Islet precursor cell (in vitro differentiated cells): ENCODE measurements at places on chromosomes 2 and 18.
A peak's percentile ranks its signal among the peaks of the same experiment; 100 is the strongest.

DNA sequence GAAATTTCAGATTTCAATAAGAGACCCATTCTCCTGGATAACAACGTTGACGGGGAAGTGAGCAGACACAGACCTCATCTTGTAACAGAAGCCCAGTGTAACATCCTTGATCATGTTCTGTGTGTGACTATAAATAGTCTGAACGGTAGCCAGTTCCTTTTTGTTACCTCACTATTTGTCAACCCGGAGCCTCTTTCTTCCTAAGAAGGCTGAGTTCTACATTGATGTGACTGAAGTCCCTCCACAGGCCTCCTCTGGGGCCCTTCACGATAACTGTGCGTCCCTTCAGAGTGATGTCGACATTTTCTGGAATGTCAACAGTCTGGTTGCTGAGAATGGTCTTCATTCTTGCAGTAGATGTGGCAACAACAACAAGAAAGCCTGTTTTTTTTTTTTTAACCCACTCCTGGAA, 6.3 kb upstream of the PLEKHM3 start:
- peak; percentile 87 for DNase-seq

DNA sequence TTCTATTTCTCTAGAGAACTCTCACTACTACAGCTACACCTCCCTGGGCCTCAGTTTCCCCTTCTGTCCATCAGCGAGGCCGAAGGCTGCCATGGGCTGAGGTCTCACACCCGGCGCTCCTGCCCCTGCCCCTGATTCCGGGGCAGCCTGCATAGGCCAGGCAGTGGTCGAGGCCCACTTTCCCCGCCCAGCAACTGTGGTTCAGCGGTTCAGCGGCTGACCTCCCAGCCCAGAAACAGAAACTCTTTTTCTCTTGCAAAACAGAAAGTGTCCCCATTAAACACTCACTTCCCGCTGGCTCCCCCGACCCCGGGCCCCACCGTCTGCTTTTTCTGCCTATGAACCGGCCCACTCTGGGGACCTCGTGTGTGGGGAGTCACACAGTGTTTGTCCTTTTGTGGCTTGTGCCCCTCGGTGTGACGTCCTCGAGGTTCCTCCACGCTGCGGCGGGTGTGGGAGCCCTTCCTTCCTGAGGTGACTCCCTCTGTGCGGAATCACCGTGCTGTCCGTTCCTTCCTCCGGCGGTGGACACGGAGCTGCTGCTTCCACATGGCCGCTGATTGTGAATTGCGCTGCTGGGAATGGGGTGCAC, 16.0 kb downstream of the PDCD1 start:
- peak; percentile 51 for DNase-seq

DNA sequence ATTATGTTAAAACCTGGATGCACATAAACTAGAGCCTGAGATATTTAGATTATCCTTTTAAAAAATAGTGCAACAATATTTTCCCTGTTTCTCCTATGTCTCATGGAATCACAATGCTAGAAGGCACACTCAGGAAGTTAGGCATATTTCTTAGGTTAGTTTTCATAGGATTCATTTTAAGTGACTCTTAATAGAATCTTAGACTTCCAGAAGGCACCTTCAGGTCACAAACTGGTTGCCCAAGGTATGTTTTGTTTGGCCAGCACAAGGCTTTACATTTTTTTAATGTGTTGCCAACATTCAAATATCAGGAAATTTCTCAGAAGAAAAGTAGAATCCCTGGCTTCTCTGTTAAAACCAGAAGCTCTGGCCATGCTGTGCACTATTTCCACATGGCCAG, 129.3 kb downstream of the LNPK start:
- no peak for DNase-seq

DNA sequence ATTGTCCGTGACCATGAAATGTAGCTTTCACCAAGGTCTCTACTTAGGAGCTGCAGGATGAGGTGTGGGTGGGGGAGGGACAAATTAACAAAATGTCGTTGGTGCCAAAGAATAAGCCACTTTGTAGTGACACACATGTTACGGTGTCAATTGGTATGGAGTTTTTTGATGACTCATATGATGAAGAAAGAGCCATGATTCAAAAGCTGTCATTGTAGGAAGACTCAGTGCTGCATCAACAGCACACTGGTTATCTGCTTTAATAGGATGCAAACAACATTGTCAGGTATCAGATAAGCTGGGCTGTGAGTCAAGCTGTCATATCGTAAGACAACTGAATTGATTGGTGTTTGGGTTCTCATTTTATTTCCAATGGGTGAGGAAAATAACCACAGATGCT, 36.6 kb upstream of the BOD1L2 start:
- no peak for DNase-seq

- no peak for DNase-seq
Measured at GRCh38 chr18:10838553-10838952, 310.8 kb downstream of the PIEZO2 start.

DNA sequence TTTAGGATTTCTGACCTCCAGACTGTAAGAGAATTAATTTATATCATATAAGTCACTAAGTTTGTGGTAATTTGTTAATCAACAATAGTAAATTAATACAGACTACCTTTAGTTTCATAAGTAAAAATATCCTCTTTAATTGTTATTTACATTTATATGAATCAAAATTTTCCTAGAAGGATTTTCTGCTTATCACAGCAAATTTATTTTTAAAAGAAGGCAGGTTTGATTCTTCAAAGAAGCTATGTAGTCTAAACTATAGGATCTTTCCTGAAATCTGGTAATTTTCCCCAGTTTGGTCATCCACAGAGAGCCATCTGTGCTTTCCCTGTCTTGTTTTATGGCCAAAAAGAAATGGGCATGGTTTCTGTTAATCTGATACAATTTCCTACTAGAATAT, 13.1 kb upstream of the VRK2 start:
- DNase-seq: no peak

- peak; percentile 22 for DNase-seq
Measured at GRCh38 chr2:95359031-95359430, 43.5 kb upstream of the FAHD2A start.

DNA sequence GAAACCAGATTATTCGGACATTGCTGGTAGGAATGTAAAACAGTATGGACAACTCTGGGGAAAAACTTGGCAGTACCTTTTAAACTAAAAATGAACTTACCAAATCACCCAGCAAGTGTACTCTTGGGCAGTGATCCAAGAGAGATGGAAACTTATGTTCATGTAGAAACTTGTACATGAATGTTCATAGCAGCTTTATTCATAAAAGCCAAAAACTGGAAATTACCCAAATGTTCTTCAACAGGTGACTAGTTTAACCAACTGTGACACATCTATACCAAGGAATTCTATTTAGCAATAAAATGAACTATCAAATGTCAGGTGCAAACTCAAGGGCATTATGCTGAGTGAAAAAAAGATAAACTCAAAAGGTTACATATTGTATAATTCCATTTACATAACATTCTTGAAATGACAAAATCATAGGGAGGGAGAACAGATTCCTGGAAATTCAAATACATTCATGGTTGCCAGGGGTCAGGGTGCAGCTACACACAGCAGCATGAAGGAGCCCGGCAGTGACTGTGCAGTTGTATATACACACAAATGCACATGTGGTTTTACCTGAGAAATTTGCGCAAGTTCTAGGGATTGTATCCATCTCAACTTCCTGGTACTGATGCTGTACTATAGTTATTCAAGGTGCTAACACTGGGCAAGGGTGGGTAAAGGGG, 3.5 kb upstream of the RNU4ATAC start:
- DNase-seq: peak; percentile 17

- DNase-seq: no peak
Measured at GRCh38 chr18:47334966-47335365, 83.5 kb upstream of the SKOR2 start.

DNA sequence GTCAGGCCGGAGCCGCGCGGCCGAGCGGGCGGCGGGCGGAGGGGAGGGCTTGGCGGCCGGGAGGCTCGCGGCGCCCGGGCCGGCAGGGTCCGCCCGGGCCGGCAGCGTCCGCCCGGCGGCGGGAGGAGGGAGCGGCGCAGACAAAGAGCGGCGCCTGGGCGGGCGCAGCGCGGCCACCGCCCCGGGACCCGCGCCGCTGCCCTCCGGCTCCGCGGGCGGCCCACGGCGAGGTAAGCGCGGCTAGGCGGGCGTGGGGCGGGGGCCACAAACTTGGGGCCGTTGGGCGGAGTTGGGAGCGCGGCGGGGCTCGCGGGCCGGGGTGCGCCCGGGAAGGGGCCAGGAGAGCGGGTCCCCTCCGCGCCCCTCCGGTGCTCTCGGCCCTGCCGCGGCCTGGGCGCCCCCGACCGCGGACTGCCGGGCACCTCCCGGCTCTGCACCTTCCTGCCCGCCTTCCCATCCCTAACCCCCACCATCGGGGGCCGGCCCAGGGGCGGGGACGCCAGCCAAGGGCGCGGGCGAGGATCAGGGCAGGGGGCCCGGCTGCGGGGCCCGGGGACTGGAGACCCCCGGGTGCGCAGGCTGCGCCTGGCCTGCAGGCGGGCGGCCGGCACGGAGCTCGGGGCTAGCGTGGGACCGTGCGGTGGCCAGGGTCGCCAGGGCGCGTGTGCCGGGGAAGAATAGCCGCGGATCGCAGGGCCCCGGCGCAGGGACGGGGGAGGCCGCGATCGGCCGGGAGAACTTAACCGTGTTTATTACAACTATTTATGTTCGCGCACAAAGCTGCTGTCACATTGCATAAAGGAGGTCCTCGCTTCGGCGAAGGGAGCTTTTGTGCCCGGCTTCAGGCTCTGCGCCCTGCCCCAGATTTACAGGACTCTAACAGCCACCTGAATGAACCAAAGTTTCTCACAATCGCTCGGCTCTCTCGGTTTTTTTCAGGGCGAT, at the start of gene NCK2:
TSS of gene NCK2 (plus strand) at position 4 of the 945 bp plus-strand sequence. CDS start 110,152 bp downstream, outside the sequence.
- peak; percentile 68 for DNase-seq

DNA sequence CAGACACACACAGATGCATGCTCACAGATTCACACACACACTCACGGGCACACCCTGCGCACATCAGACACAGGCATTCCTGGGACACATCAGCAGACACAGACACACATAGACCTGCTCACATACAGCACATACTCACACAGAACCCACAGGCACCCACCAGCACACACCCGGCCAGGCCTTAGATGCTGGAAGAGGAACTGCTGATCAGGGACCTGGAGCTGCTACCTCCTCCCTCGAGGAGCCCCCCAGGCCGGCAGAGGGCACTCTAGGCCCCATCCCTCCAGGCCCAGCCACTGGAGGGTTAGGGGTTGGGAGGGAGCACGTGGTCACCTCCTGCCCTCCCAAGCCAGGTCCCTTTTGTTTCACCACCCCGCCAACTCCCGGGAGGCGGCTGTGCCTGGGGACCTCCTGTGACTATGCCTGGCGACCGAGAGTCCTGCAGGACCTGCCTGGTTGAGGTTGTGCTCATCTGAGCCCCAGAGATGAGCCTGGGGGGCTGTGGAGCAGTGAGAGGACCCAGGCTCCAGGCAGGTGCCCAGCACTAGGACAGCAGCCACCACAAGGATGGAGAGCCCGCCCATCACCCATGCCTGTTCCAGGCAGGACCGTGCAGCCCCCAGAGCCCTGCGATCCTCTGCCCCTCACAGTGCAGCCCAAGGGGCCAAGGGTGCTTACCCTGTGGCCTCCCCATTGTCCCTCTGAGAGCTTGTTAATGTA, 21.0 kb upstream of the PTMA start:
- peak; percentile 94 for DNase-seq

- DNase-seq: no peak
Measured at GRCh38 chr18:57621246-57621604, 411 bp downstream of the NARS1 start.

DNA sequence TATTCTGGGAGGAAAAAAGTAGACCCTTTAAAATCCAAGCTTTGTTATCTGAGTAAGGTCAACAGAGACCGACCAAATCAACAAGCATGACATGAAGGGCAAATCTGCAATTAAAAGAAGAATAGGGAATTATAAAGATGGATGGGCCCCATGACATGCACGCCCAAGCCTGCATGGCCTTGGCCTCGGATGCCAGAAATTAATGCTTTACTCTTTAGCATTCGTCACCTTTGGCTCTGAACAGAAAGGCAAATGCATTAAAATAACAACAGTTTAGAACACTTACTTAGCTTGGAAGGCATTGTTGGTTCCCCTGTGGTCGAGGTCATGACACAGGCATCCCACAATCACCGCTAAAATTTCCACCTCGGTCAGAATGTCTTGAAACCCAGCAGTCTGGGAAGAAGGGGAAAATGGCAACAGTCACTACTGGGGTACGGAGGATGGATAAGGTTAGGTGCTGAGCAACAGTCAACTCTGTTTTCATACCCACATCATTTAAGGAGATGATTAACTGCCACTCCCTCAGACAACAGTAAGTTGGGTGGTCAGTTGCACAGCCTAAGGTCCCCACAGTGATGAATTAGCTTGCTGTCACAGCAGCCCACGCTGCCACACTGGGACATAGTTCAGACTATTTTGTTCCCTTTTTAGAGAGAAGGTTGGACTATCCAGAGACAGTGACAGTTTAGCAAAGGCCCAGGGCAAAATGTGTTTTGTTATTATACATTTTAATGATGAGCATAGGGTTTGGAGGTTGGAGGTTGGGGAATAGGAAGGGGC, 319.1 kb downstream of the AGPS start:
- DNase-seq: no peak

DNA sequence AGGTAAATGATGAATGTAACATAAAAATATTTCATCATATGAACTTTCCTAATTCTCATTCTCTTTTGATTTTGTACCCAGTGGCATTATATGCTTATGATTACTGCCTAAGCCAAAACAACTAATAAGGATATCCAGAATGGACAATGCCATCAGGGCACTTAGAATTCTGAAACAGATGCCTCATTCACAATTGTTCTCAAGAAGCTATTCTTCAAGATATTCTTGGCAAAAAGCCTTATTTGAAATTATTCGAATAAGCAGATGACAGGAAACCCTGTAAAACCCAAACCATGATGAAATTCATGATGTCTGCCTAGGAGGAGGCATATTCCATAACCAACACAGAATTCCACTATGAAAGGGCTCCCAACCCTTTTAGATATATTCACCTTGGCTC, 353.2 kb upstream of the TRIB2 start:
- DNase-seq: no peak

DNA sequence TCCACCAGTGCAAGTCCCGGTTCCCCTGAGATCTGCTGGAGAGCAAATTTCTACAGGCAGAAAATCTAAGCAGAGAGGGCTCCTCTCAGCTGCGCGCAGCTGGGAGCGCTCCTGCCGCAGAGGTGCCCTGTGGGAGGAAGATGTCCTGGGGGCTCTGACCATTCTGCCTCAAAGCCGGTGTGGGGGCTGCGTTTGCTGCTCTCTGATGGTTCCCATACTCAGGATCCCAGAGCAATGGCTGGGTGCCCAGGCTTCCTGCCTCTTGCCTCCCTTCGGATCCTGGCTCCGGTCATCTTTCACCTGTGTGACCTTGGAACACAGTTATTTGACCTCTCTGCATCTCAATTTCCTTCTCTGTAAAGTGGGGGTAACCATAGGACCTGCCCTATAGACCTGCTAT, 434.2 kb downstream of the ZNF521 start:
- no peak for DNase-seq

DNA sequence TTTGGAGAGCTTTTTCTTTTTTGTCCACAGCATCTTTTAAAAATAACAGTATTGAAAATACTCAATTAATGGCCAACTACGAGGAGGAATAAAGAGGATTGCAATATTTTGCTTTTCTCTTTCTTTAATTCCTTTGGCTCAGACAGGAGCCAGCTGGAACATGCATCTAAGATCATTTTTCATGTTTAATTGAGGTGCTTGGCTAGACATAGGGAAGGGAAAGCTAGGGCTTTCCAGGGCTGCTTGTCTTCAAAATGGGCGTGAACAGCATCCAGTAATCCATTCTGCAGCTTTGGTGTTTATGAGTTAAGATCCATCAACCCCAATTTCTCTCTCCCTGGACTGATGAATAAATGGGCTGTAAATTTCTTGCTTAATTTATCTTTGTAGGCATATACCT, 323.0 kb downstream of the PTPRM start:
- no peak for DNase-seq

GRCh38 chr2:28119631-28120030, 229.1 kb downstream of the BABAM2 start:
- no peak for DNase-seq
